ENCODE measurements at places on chromosomes 2 and 18.
A peak's percentile ranks its signal among the peaks of the same experiment; 100 is the strongest.

DNA sequence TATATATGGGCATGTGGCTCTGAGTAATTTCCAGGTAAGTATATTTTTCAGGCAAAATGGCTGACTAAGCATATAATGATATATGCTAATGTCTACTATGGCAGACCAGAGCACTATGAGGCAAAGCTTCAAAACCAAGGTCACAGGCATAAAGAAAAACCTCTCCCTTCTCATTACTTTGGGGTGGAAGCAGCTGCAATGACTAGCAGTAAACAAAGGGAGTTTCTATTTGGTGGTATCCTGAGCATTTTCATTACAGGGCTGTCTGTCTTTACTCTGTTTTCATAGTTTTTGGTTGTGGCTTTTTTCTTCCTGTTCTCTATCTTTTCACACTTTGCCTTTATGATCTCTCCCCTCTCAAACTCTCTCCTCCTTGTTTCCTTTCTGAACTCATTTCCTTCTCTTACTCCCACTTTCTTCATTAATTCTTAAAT lies 15.6 kb downstream of the PDE6D start:
- no peak for DNase-seq

- no peak for DNase-seq
Observed at GRCh38 chr2:30871980-30872789, 64.9 kb upstream of the CAPN13 start.

GRCh38 chr2:207983641-207984042 lies 41.7 kb downstream of the PLEKHM3 start:
- no peak for DNase-seq

GRCh38 chr18:41752826-41753225 lies 202.2 kb upstream of the PIK3C3 start:
- no peak for DNase-seq

DNA sequence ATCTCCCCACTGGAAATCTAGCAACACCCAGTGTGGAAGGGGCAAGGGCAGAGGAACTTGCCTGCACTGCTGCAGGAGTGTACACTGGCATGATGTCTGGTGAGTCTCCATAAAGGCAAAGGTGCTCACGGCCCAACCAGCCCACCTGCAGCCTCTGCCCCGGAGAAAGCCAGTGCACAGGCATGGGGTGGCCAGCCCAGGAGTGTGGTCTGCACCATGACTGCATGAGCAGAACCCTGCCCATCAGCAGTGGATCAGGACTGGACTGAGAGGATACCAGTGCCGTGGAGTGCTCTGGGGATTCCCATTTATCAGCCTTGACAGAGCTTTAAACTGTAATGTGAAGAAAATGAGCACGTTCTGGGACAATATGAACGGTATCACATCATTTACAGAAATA lies 342.6 kb upstream of the HS6ST1 start:
- no peak for DNase-seq

DNA sequence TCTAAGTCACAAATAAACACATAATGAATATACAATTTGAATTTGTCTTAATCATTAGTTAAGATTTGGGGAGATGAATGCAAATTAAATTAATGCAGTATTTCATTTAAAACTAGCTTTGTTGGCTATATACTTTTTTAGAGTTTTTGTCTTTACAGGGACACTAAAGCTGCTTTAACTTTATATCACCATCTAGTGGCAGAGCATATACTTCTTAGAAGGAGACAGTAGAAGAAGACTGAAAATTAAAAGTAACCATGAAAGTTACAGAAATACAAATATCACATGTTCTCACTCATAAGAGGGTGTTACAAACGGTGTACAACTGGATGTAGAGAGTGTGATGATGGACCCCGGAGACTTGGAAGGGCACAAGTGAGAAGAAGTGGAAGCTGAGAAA lies 268.3 kb upstream of the NETO1 start:
- DNase-seq: no peak

DNA sequence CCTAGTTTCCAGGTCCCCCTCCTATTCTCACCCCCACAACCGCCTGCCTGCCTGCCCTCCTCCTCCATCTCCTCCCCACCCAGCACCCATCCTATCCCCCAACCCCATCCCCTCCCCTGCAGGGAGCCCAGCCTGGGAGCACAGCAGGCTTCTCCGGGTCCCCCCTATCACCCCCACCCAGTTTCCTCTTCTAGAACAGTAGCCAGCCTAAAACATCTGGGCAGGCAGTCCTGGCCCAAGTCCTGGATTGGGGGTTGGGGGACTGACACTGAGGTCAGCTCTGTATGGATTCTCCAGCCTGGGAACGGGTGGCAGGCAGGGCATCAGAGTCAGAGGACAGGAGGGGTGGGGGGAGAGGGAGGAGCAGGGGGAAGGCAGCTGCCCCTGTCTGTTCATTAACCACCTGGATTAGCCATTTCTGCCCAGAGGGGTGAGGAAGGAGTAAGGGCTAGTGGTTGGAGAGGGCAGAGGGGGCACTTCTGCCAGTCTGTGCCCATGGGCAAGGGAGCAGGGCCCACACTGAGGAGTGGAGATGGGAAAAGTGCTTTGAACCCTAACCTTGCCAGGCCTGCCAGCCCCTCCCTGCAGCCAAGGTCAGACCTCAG lies 60.0 kb downstream of the TNS1 start:
- DNase-seq: no peak

GRCh38 chr2:10186868-10187535 lies 64.5 kb downstream of the RRM2 start:
- DNase-seq: no peak

- no peak for DNase-seq
Observed at GRCh38 chr2:120632796-120633646, 102.6 kb upstream of the GLI2 start.

DNA sequence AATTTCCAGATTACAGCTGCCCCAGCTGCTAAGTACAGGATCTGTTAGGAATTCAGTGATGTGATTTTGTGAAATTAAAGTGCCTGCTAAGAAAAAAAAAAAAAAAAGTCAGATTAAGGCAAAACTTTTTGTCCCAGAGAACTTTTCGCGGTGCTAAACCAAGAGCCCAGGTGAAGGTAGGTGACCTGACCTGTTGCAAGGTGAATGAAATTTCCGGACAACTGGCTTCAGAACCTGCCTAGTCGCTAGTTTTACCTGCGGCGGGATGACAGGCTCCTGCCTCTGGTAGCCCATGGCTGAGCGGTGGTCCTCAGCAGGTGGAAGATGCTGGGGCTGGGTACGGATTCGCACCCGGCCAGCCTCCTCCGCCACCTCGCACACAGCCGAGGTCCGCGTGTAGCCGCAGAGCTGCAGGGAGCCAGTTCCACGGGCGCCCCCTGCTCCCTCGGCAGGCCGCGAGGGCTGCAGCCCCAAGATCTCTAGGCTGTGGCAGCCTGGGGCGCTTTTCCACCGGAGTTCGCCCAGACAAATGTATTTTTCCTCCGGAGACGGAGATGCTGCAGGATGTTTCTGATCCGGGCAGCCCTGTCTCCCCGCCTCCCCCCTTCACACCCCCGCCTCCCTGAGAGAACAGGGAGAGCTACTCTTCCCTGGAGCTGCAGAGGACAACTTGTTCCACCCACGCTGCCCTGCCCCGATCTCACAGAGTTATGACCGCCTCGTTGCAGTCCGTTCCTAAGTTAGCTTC lies at the start of gene SLC38A11:
TSS of gene SLC38A11 (minus strand) at position 572 of the 748 bp plus-strand sequence. CDS start at position 294, 278 bp downstream.
- DNase-seq: peak; percentile 2

- DNase-seq: no peak
Observed at GRCh38 chr18:57550510-57550909, 36.0 kb downstream of the FECH start.

GRCh38 chr18:12393510-12393909 lies 14.2 kb upstream of the PRELID3A start:
- DNase-seq: no peak

DNA sequence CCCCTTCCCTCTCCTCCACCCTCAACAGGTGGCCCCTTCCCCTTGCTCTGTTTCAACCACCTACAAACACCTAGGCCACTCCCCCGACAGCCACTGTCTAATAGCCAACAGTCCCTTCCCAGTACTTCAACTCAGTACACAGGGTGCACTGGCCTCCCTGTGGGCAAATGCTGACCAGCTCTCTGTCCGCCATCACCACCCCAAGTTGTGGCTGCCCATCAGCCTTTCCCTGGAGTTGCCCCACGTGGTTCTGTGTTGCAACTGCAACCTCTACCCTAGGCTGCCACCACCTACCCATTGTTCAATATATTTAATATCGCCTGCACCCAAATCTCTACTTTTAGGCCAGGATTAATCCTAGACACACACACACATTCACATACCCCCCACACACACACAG lies 173.5 kb downstream of the MREG start:
- no peak for DNase-seq

- no peak for DNase-seq
Observed at GRCh38 chr2:147081831-147082230, 763.0 kb upstream of the ACVR2A start.

GRCh38 chr18:58315739-58316215 lies 271.8 kb downstream of the NEDD4L start:
- DNase-seq: no peak

DNA sequence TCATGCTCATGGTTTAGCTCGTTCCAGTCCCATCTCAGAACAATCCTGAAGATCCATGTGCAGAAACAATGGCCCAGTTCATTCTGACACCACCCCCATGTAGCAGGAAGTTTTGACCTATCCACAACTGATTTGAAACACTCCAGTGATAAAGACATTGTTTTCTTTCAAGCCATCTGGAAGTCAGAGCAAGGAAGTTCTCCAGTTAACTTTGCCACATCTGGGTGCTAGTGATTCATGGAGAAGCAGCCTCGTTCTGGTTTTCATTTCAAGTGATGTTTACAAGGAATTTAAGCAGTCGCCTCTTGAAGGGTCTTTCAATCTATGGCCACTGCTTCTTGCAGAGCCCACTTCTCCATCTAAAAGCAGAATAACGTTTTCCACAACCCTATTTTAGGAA lies 36.6 kb upstream of the TWIST2 start:
- DNase-seq: peak; percentile 75
